ENCODE measurements at places on chromosomes 3 and 15. TPM values are rescaled to one million over a fixed set of nuclear protein-coding genes. Genes with fewer than 3 reads are reported as not detected.

Gene IL12A
- 1.2 TPM for total RNA-seq

Gene IL16
- 1.4 TPM for total RNA-seq

Gene GATA2
- 5.5 TPM for total RNA-seq

Gene SLC6A1
- not detected for total RNA-seq

Gene TF
- 4.0 TPM for total RNA-seq

GRCh38 chr3:182058488-182058887, 346.8 kb downstream of the SOX2 start:
- no peak for DNase-seq

- DNase-seq, result no peak
Observed at GRCh38 chr3:141328286-141329166, 39.8 kb upstream of the ZBTB38 start.

GRCh38 chr3:189049458-189050236, 122.1 kb upstream of the TPRG1 start:
- DNase-seq, result no peak

Data from fibroblast of the aortic adventitia (primary cell).